Activated CD4-positive, alpha-beta T cell treated with anti-CD3 and anti-CD28 coated beads, Interleukin-2, amount 50 U/mL, for 1 hour (primary cell): ENCODE measurements at places on chromosomes 1 and 21.
A peak's percentile ranks its signal among the peaks of the same experiment; 100 is the strongest.

DNA sequence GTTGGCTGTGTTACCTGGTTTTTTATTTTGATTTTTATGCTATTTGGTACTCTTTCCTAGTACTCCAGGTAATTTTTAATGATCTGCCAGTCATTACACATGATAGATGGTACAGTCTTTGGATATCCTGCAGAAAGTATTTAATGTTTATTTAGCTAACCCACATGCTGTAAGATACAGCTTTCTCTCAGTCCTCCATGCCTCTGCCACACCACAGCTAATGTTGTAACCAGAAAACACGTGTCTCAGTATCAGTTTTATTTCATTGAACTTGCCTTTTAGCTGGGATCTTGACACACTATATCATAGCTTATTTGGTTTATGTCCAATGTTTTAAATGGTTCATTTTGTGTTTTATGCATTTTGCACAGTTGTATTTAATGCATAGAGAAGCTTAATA lies 1648.4 kb downstream of the KCNT2 start:
- DNase-seq = no peak

DNA sequence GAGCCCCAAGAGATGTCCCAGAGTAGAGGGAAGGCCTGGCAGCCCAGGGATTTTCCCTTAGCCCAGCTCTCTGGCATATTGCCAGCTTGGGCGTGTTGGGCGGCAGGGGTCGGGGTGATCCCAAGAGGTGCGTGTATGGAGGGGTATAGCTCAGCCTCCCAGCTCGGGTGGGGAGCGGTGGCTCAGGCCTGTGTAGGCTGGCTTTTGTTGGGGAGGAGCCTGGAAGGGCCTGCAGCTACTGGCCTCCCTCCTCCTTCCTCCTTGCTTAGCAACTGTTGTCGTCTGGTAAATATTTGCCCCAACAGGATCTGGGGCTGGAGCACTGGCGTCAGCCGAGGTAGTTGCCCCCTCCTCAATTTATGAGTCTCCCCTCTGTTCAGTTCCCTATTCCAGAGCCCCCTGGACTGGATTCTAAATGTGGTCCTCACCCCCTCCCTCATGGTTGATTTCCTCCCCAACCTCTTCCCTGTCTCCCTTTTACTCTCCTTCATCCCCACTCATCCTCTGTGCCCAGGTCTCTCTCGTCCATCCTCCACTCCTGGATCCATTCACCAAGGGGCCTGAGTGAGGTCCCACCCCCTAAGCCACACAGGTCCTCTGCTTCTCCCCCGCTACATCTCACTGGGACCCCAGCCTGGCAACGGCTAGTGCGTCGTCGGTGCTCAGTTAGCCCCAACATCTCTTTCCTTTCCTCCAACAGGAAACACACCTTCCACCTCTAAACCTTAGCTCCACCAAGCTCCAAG lies 10.3 kb upstream of the LMNA start:
- peak; percentile 64 for DNase-seq

- DNase-seq = no peak
Observed at GRCh38 chr21:39050841-39051587, 132.2 kb downstream of the PSMG1 start.

- DNase-seq = no peak
Observed at GRCh38 chr1:51729824-51730301, 113.0 kb downstream of the OSBPL9 start.

- no peak for DNase-seq
Observed at GRCh38 chr1:243962541-243962940, 88.5 kb upstream of the ZBTB18 start.

- peak; percentile 34 for DNase-seq
Observed at GRCh38 chr1:51236531-51237350, 668 bp downstream of the RNF11 start.

DNA sequence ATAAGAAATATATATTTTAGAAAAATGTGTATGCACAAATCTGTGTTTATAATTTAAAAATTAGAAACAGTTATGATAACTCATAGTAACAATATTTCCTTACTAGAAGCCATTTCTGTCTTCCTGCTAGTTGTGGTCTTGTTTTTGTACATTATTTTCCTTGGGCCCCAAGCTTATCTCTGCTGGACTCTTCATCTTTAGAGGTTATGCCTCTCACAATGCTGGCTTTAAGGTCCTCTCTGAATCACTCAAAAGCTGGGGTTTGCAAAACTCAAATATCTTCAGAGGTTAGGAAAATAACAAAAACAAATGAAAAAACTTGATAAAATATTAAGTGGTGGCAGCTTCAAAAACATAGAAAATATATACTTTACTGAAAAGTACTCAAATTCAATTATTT lies 133.8 kb downstream of the PTPRC start:
- DNase-seq = no peak

DNA sequence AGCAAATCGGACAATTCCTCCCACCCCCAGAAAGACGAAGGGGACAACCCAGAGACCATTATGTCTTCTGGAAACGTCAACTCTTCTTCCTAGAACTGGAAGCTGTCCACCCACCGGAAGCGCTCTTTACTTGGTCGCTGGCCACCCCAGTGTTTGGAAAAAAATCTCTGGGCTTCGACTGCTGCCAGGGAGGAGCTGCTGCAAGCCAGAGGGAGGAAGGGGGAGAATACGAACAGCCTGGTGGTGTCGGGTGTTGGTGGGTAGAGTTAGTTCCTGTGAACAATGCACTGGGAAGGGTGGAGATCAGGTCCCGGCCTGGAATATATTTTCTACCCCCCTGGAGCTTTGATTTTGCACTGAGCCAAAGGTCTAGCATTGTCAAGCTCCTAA lies 3.2 kb downstream of the S1PR1 start:
- DNase-seq = no peak

DNA sequence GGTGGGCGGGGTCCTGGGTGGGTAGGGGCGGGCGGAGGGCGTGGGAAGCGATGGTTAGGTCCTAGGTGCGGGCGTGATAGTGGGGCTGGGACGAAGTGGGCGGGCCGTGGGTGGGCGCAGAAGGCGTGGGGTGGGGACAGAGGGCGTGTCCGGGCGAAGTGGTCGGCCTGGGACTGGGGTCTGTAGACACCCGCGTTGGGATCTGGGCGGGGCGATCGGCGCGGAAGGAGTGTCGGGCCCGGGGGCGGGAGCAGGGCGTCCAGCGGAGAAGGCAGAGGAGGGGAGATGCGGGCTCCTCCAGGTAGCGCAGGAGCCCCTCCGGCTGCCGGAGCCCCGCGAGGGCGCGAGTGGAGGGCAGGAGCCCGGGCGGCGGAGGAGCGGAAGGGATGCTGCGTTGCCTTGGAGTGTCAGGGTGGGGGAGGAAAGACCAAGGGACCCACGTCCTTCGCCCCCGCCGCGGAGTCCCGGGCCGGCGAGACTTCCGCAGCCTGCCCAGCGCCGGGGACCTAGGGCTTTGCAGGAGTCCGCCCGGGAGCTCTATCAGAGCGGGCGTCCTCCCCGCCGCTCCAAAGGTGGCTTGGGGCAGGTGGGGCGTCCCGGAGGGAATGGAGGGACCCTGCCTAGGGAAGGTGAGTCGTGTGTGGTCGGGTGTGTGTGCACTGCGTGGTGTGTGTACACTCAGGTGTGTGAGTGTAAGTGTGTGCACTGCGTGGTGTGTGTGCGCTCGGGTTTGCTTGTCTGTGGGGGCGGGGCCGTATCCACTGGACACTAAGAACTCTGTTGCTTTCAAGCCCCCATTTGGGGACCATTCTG lies 27.0 kb upstream of the PRSS38 start:
- no peak for DNase-seq

GRCh38 chr1:161131523-161132409 lies 701 bp downstream of the DEDD start:
- DNase-seq = no peak

- no peak for DNase-seq
Observed at GRCh38 chr1:239247285-239247684, 139.1 kb upstream of the CHRM3 start.

DNA sequence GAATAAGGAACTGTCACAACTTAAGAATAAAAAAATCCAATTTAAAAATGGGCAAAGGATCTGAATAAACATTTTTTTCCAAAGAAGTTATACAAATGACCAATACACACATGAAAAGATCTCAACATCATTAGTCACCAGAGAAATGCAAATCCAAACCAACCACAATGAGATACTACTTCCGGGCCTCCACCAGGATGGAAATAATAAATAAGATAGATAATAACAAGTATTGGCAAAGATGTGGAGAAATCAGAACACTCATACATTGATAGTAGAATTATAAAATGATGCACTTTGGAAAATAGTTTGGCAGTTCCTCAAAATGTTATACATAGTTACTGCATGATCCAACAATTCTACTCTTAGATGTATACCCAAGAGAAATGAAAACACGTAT lies 18.7 kb downstream of the ZSWIM5 start:
- no peak for DNase-seq

DNA sequence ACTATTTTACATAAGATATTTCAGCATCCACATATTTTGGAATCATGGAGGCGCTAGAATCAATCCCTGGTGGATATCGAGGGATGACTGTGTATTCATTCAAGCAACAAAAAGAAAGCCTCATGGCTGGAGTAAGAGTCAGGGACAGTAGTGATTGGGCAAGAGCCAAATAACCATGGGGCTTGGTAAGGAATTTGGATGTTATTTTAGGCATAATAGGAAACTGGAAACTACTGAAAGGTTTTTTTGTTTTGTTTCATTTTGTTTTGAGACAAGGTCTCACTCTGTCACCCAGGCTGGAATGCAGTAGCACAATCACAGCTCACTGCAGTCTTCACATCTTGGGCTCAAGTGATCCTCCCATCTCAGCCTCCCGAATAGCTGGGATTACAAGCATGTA lies 33.8 kb upstream of the EYA3 start:
- no peak for DNase-seq

DNA sequence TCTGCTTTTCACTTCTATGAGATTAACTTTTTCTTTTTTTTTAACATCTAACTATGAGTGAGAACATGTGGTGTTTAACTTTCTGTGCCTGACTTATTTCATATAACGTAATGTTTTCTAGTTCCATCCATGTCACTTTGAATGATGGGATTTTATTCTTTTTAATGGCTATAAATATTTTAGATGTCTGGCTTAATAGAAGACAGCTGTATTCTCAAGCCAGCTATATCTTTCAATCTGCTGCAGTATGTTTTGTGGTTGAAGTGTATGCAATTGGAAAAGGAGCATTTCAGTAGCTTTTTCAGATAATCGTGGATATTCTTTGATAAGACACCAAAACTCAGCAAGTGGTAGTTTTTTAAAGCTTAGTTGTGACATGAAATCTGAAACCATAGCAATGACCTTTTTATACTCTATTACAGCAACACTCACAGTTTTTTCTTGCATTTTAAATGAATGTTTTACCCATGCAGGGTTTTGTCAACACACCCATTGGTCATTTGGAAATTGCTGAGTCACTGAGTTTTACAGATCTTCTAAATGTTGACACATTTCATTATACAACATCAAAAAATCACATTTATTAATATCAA lies 5.7 kb upstream of the SVBP start:
- no peak for DNase-seq

GRCh38 chr1:232319072-232319471 lies 310.9 kb downstream of the SIPA1L2 start:
- no peak for DNase-seq

DNA sequence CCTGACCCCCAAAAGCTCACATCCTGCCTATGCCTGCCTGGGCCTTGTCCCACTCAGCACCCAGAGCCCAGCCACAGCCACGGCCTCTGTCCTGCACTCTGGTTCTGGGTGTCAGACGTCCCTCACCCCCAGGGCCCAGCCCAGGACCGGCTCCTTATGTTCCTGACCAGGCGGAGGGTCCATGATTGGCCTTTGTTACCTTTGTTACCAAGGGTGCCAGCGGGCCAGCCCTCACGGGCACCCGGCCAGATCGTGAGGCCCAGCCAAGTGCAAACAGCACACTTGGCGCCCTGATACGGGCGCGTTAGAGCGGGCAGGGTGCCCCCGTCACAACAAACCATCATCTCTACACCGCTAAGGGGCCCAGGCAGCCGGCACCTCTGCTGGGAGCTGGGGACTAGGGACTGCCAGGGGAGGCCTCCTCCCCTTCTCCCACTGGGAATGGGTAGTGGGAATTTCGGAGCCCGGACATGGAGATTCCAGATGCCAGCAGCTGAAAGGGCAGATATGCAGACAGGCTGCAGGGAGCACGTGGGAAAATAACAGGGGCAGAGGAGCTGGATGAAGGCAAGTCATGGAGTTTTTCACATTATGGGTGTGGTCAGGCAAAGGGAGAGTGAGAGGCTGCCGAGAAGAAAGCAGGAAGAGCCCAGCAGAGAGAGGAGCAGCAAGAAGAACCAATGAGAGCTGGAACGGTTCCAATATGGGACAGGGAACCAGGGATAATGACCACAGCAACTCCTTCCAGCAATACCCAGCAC lies 22.1 kb downstream of the HSPG2 start:
- DNase-seq = no peak

GRCh38 chr1:40884055-40884795 lies 22.1 kb upstream of the CITED4 start:
- DNase-seq = no peak

- DNase-seq = no peak
Observed at GRCh38 chr1:59034925-59035324, 251.1 kb upstream of the JUN start.

- no peak for DNase-seq
Observed at GRCh38 chr1:150257624-150258585, at the start of gene CA14. Gene CA14, plus strand, starts transcription at chr1:150257774. Its CDS starts 355 bp downstream, at chr1:150258129.

- no peak for DNase-seq
Observed at GRCh38 chr1:160884579-160884978, 401 bp downstream of the ITLN1 start.

- no peak for DNase-seq
Observed at GRCh38 chr1:40905061-40905460, 42.9 kb upstream of the CITED4 start.

DNA sequence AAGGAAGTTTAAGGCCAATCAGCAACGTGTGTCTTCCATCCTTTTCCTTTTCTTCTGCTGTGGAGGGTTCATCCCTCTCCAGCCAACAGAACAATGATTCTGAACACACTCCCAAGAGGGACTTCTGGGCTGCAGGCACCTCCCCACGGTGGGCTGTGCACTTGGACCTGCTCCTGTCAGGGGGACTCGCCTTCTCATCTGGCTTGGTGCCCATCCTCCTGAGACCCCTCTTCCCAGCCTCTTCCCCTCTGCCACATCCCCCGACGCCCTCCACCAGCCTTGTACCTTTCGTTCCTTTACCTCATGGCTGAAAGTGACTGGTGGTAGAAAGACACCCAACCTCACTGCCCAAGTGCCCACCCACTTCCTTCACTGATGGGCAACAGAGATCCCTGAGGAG lies 26.0 kb upstream of the SLAMF9 start:
- DNase-seq = no peak

DNA sequence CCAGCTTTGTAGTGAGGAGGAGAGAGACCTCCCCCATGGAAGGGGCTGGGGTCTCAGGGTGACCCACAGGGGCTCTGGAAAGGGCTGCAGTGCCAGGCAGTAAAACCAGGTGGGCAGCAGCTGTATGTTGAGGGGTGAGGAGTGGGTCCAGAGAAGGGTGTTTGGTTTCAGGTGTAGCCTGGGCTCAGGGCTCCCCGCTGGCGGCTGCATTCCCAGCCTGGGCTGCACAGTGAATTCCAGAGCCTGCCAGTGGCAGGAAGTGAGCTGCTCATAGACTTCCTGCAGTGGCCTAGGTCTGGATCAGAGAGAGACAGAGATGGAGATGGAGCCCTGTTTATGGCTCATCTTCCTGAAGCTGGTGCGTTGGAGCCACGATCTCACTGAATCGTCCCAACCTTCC lies 356.4 kb downstream of the PTPRU start:
- DNase-seq = no peak

- no peak for DNase-seq
Observed at GRCh38 chr1:26530895-26531598, 1.5 kb downstream of the RPS6KA1 start.

GRCh38 chr1:217626321-217626720 lies 4.6 kb downstream of the GPATCH2 start:
- no peak for DNase-seq
